ENCODE measurements at places on chromosomes 2 and 18.

GRCh38 chr2:184067502-184067901, 530.8 kb upstream of the ZNF804A start:
- DNase-seq = no peak

DNA sequence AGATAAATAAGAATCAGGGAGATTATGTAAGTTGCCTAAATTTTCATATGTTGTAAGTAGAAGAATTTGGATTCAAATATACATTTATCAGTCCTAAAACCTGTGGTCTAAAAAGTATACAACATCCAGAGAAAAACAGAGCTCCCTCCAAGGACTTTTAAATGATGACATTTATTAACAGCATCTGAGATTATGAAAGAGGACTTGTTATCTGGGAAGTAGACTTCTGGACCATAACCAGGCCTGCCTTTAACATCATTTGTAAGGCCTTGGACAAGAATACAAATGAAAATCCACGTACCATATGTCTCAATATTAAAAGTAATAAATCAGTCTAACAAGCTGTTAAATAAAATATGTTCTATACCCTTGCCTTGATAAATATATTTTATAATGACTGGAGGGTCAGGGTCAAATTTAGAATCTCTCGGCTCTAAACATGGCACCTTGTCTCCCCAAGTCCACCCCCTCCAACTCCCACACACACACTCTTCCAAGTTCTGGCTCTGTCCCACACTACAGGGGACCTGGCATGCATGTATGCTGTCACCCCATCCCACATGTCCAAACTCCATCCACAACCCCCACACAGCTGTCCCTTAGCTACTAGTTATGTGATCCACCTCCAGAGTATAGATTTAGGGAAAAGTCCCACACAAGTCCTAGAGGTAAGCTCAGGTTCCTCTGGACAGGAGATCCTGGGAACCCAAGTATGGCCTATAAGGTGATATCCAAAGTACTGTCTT, 382.6 kb downstream of the CDH2 start:
- DNase-seq = no peak

DNA sequence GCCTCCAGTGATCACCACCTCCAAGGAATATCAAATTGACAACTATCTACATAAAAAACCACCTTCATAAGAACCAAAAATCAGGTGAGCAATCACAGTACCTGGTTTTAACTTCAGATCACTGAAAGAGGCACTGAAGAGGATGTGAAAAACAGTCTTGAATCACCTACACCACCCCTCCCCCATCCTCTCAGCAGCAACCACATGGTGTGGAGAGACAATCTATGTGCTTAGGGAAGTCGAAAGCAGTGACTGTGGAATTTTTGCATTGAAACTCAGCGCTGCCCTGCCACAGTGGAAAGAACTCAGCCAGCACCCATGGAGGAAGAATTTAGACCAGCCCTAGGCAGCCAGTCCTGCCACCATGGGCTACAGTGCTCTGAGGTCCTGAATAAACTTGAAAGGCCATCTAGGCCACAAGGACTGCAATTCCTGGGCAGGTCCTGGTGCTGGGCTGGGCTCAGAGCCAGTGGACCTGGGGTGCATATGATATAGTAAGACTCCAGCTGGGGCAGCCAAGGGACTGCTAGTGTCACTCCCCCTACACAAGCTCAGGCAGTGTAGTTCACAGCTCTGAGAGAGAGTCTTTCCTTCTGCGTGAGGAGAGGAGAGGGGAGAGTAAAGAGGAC, 75.6 kb downstream of the ATL2 start:
- no peak for DNase-seq

GRCh38 chr2:96315400-96316071, 9.6 kb upstream of the ITPRIPL1 start:
- no peak for DNase-seq

DNA sequence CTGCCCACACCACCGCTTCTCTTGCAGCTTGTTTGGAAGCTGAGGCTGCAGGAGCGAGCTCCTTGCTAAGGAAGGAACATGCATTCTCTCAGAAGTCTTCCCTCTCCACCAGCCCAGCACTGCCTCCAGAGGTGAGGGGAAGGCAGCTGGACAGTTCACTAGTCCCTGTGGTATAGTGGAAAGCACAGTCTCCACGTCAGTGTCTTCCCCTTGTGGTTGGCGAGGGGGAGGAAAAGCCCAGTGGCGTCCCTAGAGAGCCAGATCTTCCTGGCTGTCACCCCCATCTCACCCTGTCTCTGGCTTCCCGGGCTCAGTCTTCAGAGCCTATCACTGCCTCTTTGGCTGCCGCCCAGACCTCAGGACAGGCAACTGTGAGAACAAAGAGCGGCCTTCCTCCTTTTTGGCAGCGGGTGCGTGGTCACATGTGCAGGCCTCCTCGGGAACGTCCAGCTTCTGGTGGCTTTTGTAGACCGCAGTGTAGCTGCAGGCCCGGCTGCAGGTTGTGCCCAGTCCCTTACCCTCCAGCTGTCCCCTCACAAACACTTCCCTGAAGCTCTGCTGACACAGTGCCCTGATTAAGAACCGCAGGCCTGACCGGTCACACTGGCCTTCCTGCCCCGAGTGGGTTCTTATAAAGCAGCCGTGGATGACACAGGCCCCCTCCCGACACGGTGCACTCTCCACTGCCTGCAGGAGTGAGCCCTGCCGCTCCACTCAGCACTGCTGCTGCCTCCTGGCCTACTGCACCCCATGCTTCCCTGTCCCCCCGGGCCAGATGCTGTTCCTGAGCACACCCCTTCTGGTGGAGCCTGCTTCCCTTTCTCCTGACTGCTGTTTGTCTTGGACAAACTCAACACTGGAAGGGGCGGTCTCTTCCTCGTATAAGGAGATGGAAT, 90.9 kb downstream of the RNF144A start:
- DNase-seq = no peak

DNA sequence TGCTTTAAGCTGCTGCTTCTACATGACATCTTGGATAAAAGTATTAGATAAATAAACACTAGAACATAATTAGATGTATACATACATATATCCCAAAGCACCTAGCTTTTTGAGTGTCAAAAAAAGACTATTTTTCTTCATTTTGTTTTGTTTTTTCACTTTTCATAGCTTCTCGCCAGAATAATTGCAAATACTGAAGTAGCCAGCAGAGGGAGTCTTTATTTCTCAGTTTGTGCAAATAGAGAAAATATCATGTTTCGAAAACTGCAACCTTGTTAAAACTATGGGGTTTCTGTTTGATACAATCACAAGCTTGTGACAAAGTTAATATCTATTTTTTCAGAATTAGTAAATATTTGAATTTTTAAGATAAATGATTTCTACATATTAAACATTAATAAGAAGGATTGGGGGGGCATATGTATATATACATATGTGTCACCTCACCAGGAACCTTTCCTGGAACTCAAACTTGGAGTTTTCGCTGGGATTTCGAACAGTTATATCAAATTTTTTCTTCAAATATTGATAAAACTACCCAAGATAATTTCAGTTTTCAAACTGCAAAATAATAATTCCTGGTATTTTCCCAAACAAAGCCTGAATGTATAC, 61.0 kb downstream of the GRB14 start:
- no peak for DNase-seq

GRCh38 chr18:10234912-10235660, 219.3 kb upstream of the APCDD1 start:
- no peak for DNase-seq

GRCh38 chr2:86319700-86320580, 17.5 kb downstream of the REEP1 start:
- no peak for DNase-seq

DNA sequence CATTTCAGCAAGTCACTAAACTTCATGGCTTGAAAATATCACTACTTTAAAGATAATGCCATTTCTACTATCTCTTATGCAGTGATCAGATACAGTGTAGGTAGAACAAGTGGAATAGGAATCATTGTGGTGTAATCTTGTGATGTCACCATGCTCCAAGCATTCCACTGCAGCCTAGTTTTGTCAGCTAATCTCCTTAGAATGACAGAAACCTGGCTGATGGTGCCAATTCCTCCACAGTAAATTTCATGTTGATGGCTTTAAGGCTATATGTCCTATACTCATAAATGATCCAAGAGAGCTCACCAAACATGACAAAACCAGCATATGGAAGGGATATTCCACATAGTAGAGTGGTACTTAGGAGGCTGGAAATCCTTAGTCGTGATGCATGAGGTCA, 184.9 kb downstream of the PDE1A start:
- DNase-seq = no peak

All from NCI-H524 treated with DMSO at 0.1 percent for 48 hours (cell line).